EL (cell line): ENCODE measurements at places on chromosomes 5 and 9.

- peak; percentile 61 for DNase-seq
Measured at GRCh38 chr9:115855458-115856133, 298.0 kb upstream of the PAPPA start.

GRCh38 chr9:35938474-35939356, 19.2 kb downstream of the OR2S2 start:
- DNase-seq, result no peak

DNA sequence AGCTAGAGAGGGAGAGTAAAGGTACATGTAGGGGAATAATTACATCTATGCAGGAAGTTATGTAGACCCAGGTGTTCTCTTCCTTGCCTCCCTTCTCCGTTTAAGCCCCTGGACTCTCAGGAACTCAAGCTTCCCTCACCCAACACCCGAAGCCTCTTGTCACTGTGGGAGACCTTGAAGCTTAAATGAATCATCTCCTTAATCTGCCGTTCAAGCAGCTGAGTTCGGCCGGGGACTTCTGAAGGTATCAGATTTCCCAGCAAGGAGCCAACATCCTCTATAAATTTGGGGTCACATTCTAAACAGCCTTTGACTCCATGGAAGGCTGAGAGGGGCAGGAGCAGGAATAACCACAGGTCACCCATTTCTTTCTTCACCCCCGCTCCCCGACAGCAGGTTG, 412 bp downstream of the IZUMO3 start:
- no peak for DNase-seq

- DNase-seq, result peak; percentile 60
Measured at GRCh38 chr9:12702160-12702758, 9.1 kb downstream of the TYRP1 start.

GRCh38 chr5:180605554-180606214, 14.4 kb upstream of the SCGB3A1 start:
- peak; percentile 50 for DNase-seq

DNA sequence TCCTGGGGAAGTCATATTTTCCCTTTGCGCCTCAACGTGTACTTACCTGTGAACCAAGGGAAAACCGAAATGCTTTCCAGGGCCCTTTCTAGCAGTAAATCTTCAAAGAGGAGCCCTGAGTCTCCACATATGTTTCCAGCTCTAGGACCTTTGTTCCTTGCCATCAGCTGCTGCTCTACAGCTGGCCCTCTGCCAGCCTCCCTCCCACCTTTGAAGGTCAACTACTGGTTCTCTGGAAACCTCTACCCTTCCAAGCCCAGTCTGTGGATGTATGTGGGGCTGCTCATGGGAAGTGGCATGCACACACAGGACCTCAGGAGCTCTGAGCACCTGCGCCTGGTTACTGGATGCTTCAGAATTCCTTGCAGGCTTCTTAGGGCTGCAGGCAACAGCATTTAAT, 117.2 kb downstream of the PSD2 start:
- DNase-seq, result no peak

DNA sequence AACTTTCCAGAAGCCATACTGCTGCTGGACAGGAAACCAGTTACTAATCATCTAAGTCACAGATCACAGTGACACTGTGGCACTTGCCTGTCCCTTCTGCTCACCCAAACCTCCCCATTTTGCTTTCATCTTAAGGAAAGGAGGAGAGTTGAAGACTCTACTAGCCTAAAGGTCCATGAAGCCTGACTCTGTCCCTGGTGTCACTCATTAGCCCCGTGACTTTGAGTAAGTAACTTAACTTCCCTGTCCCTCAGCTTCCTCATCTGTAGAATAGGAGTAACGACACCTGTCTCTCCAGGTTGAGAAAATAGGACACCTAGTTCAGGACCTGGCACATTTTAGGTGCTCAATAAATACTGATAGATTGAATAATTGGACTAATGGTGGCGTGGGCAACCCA, 536 bp upstream of the SLC6A7 start:
- DNase-seq, result no peak

DNA sequence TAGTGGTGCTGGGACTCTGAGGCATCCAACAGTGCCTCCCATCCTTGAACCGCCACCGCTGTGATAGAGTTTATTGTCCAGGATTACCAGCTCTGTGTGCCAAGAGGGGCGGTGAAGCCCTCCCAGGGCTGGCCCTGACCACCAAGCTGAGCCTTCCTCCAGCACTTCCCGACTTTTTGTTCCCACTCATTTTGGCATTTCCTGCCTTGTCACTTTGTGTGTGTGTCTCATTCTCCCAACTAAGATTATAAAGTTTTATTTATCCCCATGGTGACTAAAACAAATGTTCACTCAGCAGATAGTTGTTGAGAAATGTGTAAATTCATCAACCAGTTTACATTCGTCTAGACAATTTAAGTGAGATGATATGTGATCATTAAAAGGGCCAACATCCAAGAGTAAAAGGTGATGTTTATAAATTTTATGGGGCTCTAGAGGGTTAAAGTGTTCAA, 2.5 kb downstream of the F2R start:
- DNase-seq, result peak; percentile 35

DNA sequence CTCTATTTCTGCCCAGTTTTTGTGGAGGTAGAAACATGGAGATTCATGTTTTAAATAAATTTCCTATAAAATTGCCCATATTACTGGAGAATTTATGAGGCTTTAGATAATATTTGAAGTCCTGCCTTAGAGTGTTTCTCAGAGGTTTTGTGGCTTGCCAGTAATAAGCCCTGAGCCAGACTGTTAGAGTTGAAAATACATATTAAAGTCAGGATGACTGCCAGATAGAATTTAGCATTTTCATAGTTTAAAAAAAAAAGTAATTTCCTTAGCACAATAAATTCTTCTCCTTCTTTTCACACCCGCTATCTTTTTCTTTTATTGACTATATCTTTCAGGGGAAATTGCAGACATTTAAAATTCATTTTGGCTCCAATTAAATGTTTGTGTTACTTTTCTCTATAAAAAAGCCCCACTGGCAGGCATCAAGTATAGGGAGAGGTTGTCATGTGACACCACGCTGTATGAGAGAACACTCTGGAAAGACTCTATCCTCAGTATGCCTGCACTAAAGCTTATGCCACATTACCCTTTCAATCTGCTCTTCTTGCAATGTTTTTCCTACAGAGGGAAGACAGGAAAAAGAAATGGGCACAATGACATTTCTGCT, 135.2 kb downstream of the MPDZ start:
- no peak for DNase-seq

DNA sequence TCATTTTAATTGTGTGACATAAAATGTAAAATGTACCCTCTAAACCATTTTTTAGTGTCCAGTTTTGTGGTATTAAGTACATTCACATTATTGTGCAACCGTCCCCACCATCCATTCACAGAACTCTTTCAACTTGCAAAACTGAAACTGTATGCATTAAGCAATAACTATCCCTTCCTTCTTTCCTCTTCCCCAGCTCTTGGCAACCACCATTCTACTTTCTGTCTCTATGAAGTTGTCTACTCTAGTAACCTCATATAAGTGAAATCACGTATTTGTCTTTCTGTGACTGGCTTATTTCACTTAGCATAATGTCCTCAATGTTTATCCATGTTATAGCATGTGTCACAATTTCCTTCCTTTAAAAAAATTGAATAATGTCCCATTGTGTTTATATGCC, 142.4 kb downstream of the C9orf152 start:
- DNase-seq, result peak; percentile 43

DNA sequence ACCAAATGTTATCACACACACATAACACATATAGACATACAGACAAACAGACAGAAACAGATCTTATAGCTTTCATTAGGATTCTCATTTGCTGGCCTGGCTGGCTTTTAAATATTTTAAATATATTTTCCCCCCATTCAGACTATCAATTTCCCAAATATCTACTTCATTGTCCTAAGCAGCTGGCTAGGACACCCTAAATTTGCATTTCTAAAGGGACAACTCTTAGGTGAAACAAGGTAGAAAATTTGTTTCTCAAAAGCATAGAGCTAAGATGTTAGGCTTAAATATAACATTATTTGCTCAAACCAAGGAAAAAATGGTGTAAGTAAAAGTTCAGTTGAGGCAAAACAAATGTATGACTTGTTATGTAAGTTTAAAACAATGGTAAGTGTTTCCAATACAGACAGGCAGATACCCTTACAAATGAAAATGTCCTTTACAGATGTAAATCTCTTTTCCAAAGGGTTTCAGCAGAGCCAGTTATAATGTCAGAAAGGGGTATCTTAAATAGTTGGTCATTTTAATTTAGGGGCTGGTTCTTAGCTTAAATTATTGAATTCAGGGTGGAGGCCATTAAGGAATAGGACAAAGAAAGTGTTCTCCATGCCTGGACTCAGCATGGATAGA, 522.8 kb downstream of the DMRTA1 start:
- DNase-seq, result no peak

DNA sequence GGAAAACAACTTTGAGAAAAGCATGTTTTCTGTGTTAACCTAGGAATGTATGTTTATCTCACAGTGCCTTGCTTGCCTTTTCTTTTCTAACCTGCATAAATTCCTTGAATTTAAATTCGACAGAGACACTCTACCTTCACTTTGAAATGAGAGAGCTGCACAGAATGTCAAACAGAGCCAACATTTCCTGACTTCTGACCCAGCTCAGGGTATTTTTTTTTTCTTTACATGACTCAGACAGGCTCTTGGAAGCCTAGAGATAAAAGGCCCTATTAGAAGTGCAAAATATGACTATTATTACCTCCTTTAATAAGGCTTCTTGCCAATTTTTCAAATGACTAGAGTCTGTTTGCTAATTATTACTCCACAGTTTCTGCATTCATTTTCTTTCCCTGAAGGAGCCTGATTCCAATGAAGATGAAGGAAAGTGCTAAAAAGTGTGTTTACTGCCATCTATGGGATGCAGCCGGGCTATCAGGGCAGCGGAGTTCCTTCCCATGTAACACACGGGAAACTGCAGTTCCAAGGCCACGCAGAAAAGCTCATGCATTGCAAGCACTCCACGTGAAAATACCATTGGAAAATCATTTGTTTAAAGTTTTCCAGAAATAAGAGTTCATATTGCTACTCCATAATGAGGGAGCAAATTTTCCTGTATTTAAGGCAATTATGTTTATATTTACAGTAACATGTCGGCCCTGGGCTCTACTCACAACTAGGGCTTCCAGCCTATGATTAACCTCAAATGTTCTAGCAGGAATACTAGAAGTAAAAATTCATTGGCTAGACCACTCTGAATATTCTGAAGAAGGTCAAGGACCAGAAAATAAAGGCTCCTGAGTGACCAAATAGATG, 485.6 kb downstream of the ZSWIM6 start:
- DNase-seq, result peak; percentile 45

DNA sequence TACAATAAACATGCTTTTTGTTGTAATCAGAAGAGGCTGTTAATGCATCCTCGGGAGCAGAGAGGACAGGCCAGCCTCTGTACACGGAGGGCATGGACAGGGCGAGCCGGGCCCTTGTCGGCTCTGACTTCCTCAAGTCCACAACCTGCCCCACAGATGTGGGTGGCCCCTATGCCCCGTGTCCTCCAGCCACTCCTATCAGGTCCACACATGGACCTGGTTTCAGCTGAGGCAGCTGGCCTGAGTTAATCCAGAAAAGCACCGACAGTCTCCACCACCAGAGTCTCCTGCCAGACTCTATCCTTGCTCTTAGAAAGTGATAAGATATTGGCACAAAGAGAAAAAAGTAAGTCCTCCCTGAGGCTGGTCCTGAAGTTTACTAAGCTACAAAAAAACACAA, 52.4 kb upstream of the PHYKPL start:
- DNase-seq, result no peak

GRCh38 chr5:150801117-150801927, 22.8 kb downstream of the SMIM3 start:
- peak; percentile 75 for DNase-seq

- DNase-seq, result no peak
Measured at GRCh38 chr5:147309621-147310020, 74.8 kb downstream of the STK32A start.

- no peak for DNase-seq
Measured at GRCh38 chr9:135669616-135670285, 6.6 kb downstream of the LCN9 start.

DNA sequence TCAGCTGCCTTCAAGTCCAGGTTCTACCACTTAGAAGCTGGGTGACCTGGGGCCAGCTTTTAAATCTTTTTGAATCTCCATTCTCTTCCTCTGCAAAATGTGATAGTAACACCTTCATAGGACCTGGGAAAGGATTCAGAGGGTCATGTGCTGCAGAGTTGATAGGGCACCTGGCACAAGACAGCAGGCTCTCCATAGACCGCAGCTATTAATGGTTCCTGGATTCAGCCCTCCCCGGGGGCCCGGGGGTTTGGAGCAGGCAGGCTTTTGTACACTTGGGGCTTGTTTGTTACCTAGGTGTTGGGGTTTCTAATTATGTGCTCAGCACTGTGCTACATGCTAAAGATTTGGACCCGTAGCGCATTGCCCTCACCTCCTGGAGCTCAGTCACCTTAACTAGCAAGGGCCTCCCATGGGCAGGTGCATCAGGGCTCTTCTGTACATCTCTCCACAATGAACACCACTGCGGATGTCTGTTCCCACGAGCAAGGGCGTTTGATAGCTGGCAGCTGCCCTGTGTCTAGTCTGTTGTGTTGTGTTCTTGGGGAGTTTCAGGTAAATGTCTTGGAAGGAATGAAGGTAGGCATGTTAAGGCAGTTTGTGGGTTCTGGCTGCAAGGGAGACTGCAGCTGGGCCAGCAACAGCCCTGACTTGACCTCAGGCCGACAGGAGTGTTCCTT, 12.1 kb downstream of the PRRC2B start:
- no peak for DNase-seq

DNA sequence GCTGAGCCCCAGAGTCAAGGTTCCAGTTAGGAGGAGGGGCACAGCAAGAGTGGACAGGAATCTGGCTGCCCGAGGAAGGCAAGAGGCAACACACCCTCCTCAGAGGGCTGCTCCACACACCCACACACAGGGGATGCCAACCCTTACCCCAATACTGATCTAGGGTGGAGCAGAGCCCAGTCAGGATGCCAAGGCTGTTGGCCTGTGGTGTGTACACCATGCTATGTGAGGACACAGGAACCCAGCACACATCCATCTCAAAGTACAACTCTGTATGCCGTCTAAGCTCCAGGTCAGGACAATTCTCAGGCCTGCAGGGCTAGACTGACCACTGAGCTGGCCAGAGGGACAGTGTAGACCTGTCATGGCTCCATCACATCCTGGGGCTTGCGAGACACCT, 2.6 kb downstream of the SEPTIN8 start:
- no peak for DNase-seq

GRCh38 chr9:98521141-98521540, 187.6 kb downstream of the GABBR2 start:
- peak; percentile 85 for DNase-seq

GRCh38 chr9:1604942-1605560, 410.1 kb upstream of the SMARCA2 start:
- DNase-seq, result peak; percentile 18

GRCh38 chr9:83544002-83544698, 5.9 kb upstream of the FRMD3 start:
- peak; percentile 71 for DNase-seq
